Lower leg skin (tissue), 4 donors: ENCODE measurements at places on chromosomes 5 and 9. TPM values are rescaled to one million over a fixed set of nuclear protein-coding genes. Genes with fewer than 3 reads are reported as not detected.
A peak's percentile ranks its signal among the peaks of the same experiment; 100 is the strongest.

DNA sequence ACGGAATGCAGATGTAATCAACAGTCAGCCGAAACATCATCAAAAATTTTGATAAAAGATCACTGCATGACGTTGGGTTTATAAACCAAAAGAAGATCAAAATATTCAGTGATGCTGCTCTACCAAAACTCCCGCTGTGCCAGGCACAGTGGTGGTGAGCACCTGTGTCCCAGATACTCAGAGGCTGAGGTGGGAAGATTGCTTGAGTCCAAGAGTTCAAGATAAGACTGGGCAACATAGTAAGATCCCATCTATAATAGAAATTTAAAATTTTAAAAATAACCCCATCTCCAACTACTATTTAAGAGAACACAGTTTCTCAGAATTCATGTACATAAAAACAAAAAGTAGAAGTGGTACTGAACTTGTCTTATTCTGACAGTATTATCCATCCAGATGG, 3.8 kb downstream of the LMAN2 start:
- no peak for DNase-seq

ZNF883 gene
- total RNA-seq = 1.4 TPM

GZMA gene
- not detected for total RNA-seq

DNA sequence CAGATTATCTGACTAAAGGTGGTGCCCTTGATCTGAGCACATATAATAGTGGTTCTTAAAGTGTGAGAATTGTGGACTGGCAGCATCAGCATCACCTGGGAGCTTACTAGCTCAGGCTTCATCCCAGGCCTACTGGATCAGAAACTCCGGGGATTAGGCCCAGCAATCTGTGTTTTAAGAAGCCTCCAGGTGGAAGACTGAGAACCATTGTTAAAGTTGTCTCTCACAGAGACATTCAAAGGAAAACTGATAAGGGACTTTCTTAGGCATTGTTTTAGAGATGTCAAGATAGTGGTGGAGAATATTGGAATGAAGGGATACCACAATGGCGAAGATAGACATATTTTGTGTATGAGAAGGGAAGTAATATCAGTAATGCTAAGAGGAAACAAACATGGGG, 59.5 kb downstream of the STX17 start:
- DNase-seq = no peak

DNA sequence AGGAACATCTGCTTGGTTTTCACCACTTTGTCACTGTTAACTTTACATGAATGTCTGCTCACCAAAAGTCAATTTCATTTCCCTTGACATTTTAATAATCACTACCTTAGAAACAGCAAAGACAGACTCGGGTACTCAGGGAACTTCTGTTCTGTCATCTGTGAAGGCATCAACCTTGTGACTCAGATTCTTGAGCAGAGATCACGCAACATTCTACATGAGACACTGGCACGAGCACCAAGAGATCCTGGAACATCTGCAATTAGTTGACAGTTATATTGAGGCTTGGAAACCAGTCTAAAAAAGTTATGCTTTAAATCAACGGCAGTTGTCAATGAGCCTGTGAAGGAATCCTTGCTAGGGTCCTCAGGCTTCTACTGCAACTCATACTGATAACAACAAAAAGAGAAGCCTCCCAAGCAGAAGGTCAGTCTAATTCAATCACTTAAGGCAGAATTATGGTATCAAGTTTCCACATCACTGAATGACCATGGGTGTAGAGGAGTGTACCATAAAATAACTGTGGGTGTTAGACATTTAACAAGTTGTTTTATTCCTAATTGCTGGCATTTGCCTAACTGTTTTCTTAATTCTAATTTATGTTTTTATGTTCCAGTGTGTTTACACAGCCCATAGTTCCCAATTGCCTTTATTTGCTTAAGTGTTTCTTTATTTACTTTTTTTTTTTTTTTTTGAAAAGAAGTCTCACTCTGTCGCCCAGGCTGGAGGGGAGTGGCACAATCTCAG, 3.3 kb upstream of the PBX3 start:
- DNase-seq = no peak

GRCh38 chr5:424301-425110, 18.5 kb upstream of the EXOC3 start:
- no peak for DNase-seq

- DNase-seq = no peak
Measured at GRCh38 chr9:87469793-87470465, 27.7 kb upstream of the DAPK1 start.

GPR151 gene
- not detected for total RNA-seq

GRCh38 chr5:135602882-135603721, 24.3 kb upstream of the CXCL14 start:
- DNase-seq = peak; percentile 82

CDX1 gene
- total RNA-seq = not detected

TBCA gene
- 93.7 TPM for total RNA-seq

DNA sequence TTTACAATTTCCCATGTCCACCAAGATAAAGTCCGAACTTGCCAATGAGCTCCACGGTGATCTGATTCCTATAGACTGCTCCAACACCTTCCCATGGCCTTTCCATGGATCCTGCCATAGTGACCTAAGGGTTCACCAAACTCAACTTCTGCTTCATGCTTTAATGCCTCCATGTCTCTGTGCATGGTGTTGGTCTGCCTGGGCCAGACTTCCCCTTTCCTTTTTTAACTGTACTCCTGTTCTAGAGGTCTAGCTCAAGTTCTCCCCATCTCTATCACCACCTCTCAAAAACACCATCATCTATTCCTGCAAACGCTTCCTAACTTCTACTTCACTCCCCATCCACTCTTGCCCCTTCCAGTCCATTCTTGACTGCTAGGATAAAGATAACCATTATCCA, 14.8 kb upstream of the SMARCA2 start:
- no peak for DNase-seq

NOXA1 gene
- total RNA-seq = 3.1 TPM

GRCh38 chr9:74951725-74952151, 974 bp downstream of the C9orf40 start:
- DNase-seq = peak; percentile 91

DNA sequence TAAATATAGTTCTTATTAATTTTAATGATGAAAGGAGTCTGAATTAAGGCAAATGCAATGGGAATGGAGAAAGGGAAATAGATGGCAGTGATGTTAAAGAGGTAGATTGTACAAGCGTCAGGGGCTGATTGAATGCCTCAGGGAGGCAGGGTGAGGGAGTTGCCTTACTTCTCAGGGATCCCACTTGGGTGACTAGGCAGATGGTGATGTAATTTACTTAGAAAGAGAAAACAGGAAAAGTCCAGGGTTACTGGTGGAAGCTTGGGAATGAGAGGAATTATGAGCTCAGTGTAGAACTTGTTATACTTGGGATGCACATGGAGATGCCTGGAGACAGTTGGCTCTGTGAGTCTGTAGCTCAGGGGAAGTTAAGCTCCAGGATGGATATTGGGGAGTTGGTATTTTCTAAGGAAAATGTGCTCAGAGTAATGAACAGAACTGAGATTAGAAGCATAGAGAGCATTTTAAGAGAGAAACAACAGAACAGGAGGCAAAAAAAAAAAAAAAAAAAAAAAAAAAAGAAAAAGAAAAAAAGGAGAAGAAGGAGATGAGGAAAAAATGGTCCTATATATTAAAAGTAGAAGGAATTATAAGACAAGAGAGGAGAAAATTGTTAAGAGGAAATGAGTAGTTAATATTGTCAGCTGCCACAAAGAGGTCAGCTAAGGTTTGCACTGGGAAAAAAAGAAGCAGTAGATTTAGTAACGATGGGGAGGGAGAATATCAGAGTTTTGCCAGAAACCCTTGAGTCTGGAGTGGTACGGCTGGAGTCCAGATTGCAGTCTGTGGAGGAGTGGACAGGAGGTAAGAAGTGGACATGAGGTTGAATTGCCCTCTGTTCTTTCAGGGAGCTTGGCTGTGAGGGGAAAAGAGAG, 88.0 kb upstream of the ELL2 start:
- no peak for DNase-seq

DNA sequence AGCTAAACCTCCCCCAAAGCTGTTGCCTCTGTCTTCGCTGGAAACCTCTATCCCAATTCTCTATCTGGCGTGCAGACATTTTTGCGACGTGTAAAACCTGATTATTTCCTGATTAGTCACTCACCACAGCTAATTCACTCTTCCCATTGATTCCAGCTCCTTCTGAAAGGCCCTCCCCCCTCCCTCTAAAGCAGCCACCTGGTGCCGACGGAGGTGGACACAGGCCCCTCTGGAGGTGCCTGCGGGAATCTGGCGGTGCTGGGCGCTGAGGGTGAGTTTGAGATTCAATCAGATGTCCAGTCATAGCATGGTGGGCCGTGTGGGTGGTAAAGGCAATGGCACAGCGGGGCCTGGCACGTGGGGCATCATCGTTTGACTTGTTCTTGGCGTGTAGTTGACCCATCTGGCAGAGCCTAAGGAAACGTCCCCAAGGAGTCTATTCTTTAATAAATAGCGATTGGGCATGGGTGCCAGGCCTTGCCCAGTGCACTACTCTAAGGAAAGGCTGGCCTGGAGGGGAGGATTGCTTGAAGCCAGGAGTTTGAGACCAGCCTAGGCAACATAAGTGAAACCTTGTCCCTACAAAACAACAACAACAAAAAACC, 271.1 kb upstream of the MVB12B start:
- no peak for DNase-seq

DNA sequence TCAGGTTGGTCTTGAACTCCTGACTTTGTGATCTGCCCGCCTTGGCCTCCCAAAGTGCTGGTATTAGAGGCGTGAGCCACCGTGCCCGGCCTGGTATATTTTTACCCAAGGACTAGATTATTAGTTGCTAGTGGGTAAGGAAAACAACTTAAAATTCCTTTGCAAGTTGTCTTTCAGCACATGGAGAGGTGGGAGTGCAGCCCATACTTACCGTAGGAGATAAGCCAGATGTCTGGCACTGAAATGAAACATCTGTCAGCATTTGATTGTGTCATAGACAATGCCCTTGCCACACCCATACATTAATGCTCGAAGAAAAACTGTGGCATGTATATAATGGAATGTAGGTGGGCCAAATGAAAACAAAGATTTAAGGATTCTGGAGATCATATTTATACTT, 36.6 kb upstream of the ANKH start:
- no peak for DNase-seq

EGR1 gene
- total RNA-seq = 51.4 TPM

DNA sequence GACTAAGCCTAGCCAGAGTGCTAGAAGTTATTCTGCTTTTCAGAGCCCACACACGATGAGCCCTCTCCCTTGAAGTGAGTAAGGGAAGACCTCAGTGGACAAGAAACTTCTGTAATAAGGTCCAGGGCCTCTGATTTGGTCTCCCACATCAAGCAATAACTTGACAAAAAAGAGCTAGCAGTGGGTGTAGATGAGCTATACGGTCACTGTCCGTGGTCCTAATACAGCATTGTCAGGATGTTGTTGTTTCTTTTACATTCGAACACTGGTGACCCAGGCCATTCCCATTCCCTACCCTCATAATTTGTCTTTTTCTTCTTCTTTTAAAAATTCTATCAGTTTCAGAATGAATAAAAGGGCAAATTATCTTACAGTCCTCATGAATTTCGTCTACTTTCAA, 5.2 kb downstream of the PCSK1 start:
- no peak for DNase-seq

HTR1A gene
- total RNA-seq = not detected

GRCh38 chr5:67537439-67538148, 341.0 kb upstream of the CD180 start:
- DNase-seq = no peak

CD74 gene
- 500 TPM for total RNA-seq

DNA sequence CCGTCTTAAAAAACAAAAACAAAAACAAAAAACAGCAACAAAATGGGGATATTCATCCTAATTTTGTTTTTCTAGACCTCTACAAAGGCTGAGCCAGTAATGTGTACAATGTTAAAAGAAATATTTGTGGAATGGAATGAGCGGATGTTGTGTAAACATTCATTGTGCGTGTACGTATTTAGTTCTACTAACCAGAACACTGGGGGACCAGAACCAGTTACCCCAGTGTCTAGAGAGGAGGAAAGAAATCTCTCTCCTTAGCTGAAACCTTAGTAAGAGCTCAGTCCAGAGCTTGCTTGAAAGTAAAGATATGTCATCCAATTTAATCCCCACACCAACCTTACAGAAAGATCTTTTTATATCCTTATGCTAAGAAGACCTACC, 106.7 kb upstream of the CPEB4 start:
- DNase-seq = no peak

PCDHB2 gene
- total RNA-seq = 2.3 TPM

GRCh38 chr9:82572146-82572545, 490.8 kb downstream of the RASEF start:
- no peak for DNase-seq

DNA sequence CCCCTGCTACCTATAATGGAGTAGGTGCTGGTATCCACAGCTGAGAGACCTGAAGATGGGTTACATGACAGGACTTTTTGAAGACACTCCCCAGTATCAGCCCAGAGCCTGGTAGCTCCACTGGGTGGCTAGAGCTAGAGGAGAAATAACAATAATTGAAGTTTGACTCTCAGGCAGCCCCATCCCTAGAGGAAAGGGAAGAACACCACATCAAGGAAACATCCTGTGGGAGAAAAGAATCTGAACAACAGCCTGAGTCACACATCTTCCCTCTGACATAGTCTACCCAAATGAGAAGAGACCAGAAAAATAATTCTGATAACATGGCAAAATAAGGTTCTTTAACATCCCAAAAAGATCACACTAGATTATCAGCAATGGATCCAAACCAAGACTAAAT, 432.1 kb downstream of the CDH18 start:
- DNase-seq = no peak

- no peak for DNase-seq
Measured at GRCh38 chr9:121618504-121618903, 32.9 kb upstream of the DAB2IP start.

PKD2L2 gene
- total RNA-seq = not detected

GRCh38 chr5:69334793-69335268, 2.2 kb upstream of the CCDC125 start:
- DNase-seq = peak; percentile 97

HMMR gene
- 2.6 TPM for total RNA-seq

DNA sequence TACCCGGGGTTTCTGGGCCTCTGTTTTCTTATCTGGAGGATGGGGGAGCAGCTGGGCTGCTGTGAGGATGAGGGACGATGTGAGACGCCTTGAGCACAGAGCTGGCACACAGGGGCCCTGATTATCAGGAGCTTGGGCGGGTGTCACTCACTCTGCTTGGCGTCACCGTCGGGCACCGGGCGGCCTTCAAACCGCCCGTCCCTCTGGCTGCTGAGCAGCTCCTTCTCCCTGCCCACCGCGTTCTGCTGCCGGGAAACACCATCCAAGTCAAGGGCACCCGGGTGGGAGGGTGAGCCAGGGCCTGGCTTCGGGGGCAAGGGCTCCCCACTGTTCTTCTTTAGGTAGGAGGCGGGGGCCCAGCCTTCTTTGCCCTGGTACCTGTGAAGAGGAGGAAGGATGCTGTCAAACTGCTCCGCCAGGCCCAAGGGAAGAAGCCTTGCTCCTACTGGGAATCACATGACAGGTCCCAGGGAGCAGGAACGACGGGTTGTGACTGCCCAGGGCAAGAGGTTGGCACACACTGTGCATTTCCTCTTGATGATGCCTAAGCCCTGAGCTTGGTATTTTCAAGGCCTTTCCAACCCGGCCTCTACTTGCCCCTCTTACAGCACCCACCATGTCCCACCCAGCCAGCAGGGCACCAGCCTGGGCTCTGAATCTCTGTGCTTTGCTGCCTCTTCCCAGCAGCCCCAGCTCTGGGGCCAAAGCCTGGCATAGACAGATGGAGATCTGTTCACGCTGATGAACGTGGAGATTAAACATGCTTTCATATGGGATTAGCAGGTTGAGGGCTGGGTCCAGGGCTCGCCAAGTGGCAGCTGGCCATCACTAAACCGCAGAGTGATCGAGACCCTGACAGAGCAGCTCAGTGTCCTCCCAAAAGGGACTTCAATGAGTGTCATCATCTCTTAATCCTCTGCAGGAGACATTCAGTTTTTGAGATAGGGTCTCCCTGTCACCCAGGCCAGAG, 66.9 kb upstream of the UBTD2 start:
- no peak for DNase-seq

UQCRQ gene
- total RNA-seq = 122 TPM
